ENCODE measurements at places on chromosomes 3 and 15.

GRCh38 chr3:153290268-153291015 is 128.4 kb downstream of the RAP2B start:
- DNase-seq: no peak

GRCh38 chr3:2153547-2153946 is 54.9 kb downstream of the CNTN4 start:
- no peak for DNase-seq

DNA sequence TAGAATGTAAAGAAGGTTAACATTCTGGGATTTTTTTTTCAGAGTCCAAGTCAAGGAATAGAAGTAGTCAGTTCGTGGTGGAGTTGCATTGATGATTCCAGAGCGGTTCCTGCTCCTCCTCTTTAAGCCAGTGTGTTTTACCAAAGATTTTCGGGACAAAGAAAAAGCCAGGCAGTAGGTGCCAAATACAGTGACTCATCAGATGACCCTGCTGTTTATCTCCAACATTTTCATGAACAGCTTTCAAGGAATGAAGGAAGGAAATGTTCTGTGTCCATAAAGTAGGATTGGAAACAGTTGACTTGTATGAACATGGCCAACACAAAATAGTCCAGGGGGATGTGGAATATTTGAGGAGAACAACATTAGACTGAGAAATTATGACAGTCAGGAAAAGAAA is 142.4 kb upstream of the TMC3 start:
- DNase-seq: no peak

DNA sequence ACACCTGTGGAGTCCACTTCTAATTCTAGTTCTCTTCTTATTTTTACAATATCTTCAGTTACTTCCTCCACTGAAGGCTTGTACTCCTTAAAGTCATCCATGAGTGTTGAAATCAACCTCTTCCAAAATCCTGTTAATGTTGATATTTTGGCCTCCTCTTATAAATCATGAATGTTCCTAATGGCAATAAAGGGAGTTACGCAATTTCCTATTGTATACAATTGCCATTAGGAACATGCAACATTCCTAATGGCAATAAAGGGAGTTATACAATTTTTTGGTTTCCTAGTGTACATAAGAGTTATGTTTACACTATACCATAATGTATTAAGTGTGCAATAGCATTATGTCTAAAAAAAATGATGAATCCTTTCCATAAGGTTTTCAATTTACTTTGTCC is 9.2 kb upstream of the TIGIT start:
- no peak for DNase-seq

DNA sequence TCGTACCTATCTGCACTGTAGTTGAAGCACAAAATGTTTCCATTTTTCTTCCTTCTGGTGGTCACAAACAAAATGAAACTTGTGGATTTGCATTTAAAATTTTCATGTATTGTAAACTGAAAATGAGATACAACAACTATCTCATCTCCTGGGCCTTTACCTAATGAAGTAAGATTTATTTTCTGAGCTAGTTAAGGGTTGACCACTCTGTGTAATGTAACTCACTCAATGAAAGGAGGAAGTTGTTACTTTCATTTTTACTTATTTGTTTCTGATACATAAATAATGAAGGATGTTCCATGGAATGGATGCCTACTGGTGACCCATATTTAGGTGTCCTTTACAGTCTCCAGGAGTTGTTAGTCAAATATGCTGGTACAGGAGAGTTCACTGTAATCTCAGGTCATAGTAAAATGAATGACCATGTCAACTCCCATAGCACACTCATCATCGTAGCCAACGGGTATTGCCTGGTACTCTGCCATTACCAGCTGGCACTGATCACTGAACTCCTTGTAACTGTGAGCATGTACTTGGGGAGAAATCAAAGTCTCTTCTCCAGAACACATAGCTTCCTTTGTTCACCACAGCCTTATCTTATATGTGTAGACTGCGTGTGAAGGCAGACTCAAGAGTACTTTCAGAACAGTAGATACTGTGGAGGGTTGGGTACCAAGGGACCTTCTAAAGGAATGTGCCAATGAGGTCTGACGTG is 474.2 kb upstream of the ROBO2 start:
- DNase-seq: no peak

GRCh38 chr15:98845138-98845884 is 162.3 kb downstream of the PGPEP1L start:
- no peak for DNase-seq
